Smooth muscle cell of the brain vasculature (primary cell): ENCODE measurements at places on chromosomes 7 and 10.

GRCh38 chr10:84188815-84189214, 5.5 kb upstream of the CDHR1 start:
- no peak for DNase-seq

- no peak for DNase-seq
Observed at GRCh38 chr7:33500703-33501701, 371.6 kb downstream of the BBS9 start.

DNA sequence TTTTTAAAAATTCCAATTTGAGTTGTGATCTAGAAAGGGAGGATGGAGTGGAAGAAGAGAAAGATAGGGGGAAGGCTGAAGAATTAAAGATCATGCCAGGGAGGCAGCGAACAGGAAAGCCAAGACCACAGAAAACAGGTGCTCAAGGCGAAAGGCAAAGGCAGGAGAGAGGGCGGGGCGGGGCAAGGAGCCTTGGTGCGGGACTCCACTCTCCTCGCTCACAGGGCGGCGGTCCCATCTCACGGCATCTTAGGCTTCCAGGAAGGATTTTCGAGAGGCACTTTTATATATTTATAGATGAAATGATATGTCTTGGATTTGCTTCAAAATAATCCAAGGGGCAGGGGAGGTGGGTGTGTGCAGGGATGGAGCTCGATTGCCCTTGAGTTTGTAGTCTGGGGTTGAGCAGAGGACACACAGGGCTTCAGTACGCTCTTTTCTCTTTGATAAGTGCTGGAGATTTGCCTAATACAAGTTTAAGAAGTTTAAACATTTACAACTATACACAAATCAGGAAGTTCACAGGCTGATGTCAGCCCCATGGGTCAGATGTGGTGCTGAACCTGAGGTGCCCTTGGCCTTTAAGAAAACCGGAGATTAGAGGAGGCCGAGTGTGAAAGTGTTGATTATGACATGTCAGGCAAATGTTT, 161.1 kb downstream of the PRKAG2 start:
- no peak for DNase-seq

GRCh38 chr7:49781996-49782395, 8.6 kb downstream of the VWC2 start:
- DNase-seq = no peak

- DNase-seq = no peak
Observed at GRCh38 chr10:5546891-5547680, 22.3 kb downstream of the CALML3 start.
